ENCODE measurements at places on chromosomes 7 and 10.

DNA sequence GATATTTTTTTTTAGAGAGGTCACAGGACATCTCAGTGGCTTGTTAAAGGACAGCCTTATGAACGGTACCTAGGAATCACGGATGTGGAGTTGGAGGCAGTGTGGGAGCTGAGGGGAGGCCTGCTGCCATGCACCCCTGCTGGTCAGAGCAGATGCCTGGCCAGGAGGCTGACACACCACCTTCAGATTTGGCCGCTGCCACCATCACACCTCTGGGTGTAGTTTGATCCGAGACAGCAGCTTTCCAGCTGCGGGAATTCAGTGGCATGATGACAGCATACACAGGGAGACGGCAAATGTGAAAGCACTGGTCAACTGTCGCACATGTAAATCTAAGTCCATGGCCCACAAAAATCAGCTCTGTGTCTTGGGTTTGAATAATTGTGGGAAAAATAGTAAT lies 285.4 kb downstream of the ADARB2 start:
- no peak for DNase-seq

DNA sequence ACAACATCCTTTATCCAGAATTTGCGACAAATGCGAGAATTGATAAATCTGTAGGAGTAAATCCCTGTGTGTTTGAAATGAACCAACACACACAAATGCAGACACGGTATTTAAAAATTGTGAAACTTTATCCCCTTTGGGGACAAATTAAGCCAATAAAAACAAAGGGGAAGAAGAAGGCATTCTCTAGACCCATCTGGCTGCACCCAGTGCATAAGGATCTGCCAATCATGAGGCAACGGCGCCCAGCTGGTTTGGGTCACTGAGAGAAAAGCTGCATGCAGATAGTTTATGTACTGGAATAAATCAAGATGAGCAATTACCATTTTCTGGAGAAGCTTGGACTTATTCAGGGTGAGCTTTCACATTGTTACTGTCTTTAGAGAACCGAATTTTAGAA lies 45.7 kb downstream of the VAX1 start:
- no peak for DNase-seq

- DNase-seq = no peak
These were observed 228.1 kb downstream of the BMPER start for GRCh38 chr7:34133356-34133982.

DNA sequence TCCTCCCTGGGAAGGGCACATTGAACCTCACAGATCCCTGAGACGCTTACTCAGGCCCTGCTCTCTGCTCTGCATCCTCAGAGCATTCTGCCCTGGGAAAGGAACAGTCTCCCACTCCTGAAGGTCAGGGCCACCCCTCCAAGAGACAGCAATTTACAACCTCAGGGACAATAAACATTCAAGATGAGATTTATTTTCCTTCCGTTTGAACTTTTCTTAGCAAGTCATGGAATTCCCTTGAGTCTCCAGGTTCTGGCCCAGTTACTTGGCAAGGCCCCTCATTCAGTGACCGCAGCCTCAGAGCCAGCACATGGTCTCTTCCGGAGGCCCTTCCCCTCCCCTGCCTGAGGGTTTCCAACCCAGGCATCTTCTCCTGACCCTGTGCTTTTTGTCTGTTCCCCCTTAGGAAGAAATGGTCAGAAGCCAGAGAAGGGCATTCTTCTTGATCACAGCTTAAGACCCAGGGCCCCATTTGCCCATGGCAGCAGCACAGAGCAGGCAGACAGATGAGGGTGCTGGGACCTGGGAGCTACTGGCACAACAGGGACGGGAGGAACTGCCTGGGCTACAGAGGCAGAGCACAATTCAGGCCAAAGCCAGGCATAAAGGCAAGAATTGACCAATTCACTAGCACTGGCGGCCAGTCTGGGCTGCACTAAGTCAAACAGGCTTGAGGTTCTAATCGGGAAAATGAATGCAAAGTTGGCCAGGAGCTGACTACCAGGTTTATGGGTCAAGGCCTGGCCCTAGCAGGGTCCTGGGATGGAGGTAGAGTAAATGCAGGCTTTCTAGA lies 56.7 kb downstream of the VSTM4 start:
- DNase-seq = no peak

GRCh38 chr10:49309691-49310411 lies 10.9 kb downstream of the C10orf71 start:
- DNase-seq = no peak

DNA sequence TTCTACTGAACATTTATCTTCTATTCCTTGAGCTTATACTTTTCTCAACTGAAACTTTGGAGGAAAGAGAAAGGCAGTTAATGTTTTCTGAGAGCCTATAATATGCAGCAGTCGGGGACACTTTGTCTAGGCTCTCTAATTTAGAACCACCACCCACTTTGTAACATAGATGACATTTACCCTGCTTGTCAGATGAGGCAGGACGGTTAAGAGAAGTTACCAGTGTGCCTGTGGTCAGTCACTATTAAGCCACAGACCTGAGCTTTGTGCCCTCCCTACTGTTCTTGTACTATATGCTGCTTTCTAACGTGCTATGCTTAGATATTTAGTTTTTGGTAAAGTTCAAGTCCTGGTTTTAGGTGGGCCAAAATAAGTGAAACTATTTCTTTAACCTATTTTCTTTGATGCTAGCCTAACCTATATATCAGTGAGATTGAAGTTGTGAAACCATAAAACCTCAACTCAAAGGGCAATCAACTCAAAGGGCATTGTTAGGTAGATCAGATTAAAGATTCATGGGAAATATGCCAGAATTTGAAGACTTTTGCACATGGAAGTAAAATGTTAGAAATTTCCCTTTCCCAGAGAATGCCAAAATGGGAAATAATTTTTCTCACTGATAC lies 156.5 kb upstream of the AGR3 start:
- DNase-seq = peak; percentile 34

- DNase-seq = peak; percentile 11
These were observed 61.0 kb downstream of the CAMK2B start for GRCh38 chr7:44264221-44264931.

GRCh38 chr7:11784769-11785536 lies 47.0 kb downstream of the THSD7A start:
- no peak for DNase-seq

DNA sequence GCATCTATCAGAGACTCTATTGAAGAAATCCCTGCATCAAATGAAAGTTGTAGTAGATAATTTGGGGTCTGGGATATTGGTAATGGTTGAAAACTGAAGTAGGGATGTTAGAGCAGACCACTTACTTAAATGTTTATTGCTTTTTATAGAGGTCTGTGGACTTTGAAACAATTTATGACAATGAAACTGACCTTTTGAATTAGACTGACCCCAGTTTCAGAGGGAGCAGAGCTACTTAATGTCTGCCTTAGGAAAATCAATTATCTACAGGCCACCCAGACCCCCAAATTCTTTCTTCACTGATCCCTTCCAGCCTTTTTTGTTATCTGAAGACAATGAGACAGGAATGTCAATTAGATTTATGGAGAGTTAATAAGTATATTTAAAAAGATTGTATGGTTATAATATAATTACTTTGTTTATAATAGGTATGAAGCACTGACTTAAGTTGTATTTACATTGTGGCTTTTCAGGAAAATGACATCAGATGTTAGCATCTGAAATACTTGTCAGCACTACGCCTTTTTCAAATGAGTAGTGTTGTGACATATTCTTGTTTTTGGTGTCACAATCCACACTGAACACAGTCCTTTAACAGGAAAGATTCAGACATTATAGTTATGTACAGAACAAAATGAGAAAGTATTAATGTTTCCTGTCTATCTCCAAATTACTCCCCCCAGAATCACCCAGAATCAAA lies 13.9 kb downstream of the MGAM2 start:
- peak; percentile 55 for DNase-seq

DNA sequence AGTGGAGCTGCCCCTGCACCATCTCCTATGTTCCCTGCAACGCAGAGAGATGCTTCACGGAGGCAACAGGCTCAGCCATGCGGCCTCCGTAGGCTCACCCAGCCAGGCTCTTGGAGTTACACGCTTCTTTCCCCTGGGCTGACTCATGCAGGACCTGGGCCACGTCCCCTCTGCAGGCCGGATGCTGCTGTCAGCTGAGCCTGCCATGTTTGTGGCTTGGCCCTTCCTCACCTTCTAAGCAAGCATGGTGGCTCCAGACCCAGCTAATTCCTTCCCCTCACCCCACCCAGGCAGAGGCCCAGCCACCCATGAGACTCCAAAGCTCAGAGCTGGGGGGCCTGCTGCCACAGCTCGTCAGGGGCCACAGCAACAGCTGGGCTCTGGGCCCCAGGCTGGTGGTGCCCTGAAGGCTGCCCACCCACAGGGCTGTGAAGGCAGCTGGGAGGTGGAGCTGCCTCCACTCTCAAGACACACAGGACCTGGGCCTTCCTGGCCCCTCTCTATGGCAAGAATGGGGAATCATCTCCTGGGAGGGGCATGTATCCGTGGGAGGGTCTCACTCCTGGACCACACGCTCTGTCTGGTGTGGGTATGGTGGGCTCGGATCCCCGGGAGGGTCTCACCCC lies 219.6 kb downstream of the ELFN1 start:
- no peak for DNase-seq

DNA sequence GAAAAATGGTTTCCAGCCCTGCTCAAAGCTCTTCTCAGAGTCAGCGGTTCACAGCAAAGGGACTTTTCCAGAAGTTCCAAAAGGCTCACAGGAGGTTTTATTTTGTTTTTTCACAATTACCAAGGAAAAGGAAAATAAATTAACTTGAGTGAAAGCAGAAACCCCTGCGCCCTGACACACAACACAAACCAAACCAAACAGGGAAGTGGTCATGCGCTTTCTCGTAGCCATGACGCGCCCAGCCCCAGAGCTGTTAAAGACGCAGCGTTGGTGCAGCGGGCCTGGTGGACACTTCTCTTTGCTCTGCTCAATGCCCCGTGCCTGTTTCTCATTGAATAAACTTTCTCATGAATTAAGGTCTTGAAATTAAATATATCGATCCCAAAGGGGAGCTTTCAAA lies 134.4 kb upstream of the LYZL2 start:
- no peak for DNase-seq

- peak; percentile 47 for DNase-seq
These were observed 29.2 kb downstream of the FAM3C start for GRCh38 chr7:121366852-121367431.

DNA sequence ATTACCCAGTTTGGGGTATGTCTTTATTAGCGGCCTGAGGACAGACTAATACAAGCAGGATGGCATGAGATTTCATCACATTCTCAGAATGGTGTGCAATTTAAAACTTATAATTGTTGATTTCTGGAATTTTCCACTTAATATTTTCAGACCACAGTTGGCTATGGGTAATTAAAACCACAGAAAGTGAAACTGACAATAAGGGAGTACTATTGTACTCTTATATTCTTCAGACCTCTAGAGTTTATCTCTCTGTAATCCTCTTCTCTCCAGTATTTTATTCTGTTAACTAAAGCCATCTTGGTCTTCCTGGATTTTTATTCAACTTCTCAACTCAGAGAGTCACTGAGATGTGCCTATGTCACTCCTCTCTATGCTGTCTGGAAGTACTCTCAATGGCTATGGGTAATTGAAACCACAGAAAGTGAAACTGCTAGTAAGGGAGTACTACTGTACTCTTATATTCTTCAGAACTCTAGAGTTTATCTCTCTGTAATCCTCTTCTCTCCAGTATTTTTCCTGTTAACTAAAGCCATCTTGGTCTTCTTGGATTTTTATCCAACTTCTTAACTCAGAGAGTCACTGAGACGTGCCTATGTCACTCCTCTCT lies 118.3 kb downstream of the PPP1R17 start:
- DNase-seq = no peak

- DNase-seq = peak; percentile 70
These were observed 5.7 kb upstream of the GOT1 start for GRCh38 chr10:99435986-99436638.

DNA sequence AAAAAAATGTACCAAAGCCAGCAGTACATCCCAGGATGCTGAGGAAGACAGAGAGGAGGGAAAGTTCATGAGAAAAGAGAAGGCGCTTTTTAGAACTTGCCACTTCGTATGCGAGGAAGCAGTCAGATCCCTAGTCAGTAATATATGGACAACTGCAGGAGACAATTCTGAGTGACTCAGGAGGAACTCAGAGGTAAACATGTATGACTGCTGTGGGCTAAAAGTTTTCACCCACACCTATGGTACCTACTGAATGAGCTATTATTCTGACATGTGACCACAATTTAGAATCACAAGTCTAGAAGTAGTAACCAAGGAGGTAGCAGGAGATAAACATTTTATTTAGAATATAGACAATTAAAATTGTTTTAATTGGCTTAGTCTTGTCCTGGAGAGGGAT lies 126.5 kb downstream of the ICA1 start:
- DNase-seq = no peak

GRCh38 chr10:105239311-105240219 lies 598.5 kb downstream of the SORCS3 start:
- no peak for DNase-seq

- no peak for DNase-seq
These were observed 36.9 kb upstream of the AGR2 start for GRCh38 chr7:16841681-16842080.

DNA sequence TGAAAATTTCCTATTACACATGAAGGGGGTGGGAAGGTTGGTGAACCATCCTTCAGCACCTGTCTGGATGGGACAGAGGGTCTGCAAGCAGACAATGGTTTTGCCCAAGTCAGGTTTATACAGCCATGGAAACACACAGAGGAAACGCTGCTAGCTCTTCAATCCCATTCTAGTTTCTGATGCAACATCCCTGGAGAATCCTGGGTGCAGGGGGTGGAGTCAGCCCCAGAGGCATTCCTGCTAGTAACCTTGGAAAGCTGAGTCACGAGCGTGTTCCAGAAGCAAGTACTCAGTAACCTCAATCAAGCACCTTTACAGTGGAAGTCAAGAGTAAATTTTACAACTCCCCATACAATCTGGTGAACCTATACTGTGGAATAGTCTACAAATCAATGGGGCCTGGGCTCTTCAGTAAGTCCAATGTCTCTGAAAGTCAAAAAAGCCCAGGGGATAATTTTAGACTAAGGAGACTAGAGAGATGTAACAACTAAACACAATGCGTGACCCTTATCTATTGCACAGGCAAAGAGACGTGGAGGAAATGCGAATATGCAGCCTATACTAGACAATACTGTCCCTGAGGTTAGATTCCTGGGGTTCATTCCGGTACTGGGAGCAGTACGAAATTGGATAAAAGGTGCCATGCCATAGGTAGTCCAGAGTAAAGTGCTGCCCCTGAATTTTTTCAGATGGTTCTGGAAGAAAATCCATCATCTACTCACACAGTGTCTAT lies 95.4 kb downstream of the ZRANB1 start:
- DNase-seq = peak; percentile 72

GRCh38 chr10:13684252-13684791 lies 97.6 kb downstream of the PRPF18 start:
- peak; percentile 55 for DNase-seq

DNA sequence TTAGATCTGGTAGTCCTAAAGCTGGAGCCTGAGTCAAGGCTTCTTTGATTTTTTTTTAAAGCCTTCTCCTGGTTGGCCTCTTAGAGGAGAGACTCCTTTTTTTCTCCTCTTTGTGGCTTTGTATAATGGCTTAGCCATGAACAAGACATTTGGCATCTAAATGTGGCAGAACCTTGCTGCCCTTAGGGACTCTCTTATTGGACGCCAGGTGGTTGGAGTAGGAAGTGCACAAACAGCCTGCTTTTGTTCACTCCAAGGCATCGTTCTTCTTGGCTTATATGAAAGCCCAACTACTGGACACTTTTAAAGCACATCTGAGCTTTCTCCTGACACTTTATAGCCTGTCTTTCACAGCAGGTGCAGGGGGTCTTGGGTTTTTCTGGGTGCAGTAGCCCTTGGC lies 25.0 kb downstream of the ZPBP start:
- peak; percentile 54 for DNase-seq

Measured in small intestine (tissue), 16 donors.